EL (cell line): ENCODE measurements at places on chromosomes 1 and 21.
A peak's percentile ranks its signal among the peaks of the same experiment; 100 is the strongest.

GRCh38 chr1:10980094-10980577, 32.3 kb upstream of the TARDBP start:
- DNase-seq, result peak; percentile 84

GRCh38 chr21:44734026-44734745, 22.8 kb upstream of the TSPEAR start:
- DNase-seq, result no peak

GRCh38 chr1:24329331-24329730, 10.2 kb downstream of the GRHL3 start:
- no peak for DNase-seq

DNA sequence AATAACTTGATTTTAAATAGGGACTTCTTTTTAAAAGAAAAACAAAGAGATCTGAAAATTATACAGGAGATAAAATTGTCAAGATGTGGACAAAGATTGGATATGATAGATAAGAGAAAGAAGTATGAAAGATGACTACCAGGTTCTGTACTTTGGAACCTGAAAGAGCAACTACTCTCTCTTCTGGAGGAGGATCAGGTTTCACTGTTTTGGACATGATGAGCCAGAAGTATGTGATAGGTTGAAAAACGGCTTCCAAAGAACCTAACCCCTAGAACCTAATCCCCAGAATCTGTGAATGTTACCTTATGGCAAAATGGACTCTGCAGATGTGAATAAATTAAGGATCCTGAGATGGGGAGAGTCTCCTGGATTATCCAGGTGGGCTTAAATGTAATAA, 26.2 kb downstream of the RSBN1 start:
- no peak for DNase-seq

- DNase-seq, result peak; percentile 41
These were observed 64.1 kb downstream of the PLEKHA6 start for GRCh38 chr1:204295671-204296070.

DNA sequence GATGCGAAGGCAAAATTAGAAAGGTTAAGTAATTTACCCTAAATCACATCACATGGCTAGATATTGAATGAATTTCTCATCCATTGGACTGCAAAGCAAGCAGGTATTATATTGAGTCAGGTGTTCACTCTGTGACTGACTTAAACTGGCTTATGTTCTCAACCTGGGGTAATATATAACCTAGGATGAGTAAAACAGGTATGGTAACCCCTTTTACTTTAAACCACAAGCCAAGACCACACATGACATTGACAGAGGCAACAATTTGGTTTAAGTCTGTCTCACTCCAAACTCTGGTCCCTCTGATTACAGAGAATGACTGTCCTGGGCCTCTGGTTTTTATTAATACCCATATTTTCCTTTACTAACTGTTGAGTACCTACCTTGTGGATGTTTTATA, 33.3 kb downstream of the MAEL start:
- no peak for DNase-seq

GRCh38 chr1:4002061-4002521, 102.0 kb upstream of the C1orf174 start:
- DNase-seq, result no peak

- DNase-seq, result no peak
These were observed 24.6 kb downstream of the ST7L start for GRCh38 chr1:112594208-112594876.

GRCh38 chr1:98749152-98749756, 87.7 kb downstream of the SNX7 start:
- peak; percentile 18 for DNase-seq

GRCh38 chr1:107277022-107277421, 136.2 kb downstream of the NTNG1 start:
- DNase-seq, result peak; percentile 30

DNA sequence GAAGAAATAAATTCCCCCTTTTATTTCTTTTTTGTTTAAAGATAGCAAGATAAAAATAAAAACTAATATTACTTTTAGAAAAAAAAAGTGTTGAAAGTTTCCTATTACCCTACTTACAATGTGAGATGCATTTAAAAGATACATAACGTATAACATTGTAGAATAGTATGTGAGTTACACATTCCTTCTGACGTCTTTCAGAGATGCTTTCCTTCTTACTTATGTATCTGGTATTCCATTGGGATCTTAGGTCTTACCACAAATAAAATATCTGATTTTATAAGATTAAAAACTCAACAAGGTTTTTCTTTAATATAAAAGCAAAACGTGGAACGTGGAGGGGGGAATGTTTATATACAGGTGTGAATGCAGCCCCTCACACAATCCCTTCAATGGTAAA, 147.2 kb upstream of the ETS2 start:
- no peak for DNase-seq

DNA sequence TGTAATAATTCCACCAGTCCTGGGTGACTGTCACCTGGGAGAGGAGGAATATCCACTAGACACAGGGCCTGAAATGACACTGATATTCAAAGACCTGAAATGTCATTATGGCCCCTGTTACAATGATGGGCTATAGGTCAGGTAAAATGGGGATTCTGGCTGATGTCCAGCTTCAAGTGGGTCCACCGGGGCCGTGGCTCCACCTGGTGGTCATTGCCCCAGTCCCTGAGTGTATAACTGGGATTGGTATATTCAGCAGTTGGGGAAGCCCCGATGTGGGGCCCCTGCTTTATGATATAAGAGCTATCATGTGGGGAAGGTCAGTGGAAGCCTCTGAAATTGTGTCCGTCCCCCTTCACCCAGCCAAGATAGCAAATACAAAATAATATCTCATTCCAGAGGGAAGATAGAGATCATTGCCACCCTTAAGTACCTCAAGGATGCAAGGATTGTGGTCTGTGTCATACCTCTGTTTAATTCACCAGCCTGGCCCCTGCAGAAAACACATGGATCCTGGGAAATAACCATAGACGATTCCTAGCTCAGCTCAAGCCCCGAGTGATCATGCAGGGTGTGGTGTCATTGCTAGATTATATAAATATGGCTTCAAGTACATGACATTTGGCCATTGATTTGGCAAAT, 19.4 kb downstream of the PLEKHO1 start:
- DNase-seq, result peak; percentile 63

DNA sequence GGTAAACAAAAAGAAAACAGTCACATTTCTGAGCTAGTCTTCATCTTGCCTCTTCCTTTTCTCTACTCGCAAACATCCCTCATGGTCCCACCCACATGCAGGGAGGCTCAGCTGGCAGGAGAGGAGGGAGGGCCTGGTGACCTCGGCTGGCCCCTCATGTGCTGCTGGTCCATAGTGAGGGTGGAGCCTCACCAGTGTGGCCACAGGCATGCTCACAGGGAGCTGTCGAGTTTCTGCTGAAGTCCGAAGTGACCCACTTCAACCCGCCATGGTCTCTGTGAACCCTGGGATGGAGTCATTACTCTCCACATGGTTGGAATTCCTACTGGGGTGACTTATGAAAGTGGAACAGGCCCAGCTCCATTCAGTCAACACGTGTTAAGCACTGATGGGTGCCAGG, 253.4 kb downstream of the RHOU start:
- peak; percentile 36 for DNase-seq

- DNase-seq, result no peak
These were observed 68.7 kb downstream of the RGL1 start for GRCh38 chr1:183873642-183874041.

DNA sequence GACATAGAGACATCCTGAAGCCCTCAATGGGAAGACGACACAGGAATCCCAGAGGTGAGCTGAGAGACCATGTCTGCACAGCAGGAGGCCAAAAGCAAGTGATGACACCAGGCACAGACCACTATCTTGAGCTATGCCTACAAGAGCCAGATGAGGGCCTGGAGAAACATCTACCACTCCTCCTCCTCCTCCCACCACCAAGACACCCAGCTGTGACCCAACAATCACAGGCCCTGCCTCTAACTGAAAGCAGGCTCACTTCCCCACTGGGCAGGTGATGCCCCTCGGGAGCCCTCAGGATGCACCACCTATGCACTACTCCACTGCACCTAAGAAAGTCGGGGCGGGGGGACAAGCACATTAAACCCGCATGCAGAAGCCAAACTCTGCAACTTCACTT, 16.5 kb downstream of the TADA1 start:
- DNase-seq, result no peak

- DNase-seq, result no peak
These were observed 52.9 kb upstream of the RWDD3 start for GRCh38 chr1:95181096-95181495.

DNA sequence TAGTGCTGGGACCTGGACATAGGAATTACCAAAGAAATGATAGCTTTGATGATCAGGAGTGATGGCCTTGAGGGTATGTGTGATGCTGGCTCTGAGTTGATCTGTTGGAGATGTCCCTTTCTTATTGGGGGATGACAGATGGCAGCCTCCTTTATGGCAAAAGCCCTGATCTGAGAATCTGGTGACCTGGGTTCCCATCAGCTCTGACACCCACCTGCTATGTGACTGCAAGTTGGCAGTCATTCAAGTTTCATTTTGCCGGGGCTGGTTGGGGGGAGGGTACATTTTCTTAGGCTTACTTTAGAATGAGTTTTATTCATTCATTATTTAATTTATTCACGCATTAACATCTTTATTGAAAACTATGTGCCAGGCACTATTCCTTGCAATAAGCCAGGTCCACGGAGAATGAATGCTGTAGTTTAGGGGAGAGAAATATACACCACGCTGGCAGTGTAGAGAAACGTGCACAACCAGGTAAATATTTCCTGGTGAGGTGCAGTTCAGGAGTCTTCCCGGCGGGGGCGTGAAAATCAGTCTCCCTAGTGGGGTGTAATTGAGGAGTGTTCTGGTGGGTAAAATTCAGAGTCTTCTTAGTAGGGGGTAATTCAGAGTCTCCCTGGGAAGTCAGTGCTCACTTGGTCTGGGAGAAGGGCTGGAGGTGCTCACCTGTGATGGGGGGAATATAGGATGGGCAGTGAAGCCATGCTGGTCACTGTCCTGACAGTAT, 401.3 kb downstream of the CAMTA1 start:
- DNase-seq, result no peak

GRCh38 chr1:207870306-207871031, 40.5 kb downstream of the CD34 start:
- DNase-seq, result no peak

DNA sequence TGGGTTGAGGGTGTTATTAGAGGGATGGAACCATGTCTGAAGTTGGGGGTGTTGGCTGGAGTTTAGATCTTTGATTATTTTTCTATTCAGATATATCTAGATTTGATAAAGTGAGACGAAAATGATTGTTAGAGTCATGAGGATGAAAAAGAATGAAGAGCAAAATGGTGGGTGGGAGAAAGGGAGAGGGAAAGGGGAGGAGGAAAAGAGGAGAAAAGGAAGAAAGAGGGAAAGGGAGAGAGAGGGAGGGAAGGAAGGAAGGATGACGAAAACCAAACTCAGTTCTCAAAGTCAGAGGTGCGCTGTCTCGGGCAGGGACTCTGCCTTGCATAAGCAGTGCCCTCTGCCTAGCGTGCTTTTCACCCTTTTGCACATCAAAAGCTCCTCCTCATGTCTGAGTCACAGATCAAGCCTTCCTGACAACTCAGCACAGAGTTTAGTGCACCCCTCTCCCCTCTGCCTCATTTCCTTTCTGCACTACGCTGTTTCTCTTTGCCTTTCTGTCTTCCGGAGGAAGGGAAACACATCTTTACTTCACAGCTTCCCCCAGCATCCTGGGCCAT, 225.8 kb upstream of the PROX1 start:
- peak; percentile 1 for DNase-seq

DNA sequence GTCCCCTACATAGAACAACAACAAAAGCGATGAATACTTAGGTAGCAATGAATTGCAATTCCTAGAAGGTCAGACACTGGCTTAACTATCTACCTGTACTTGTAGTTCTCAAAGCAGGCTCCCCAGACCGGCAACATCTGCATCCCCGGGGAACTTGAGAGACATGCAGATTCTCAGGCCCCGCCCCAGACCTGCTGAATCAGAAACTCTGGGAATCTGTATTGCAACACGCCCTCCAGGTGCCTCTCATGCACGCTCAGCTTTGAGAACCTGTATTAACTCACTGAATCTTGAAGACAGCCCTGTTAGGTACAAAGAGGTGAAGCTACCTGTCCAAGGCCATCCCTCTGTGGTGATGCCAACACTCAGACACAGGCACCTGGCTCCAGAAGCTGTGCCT, 128.1 kb downstream of the KAZN start:
- DNase-seq, result no peak

GRCh38 chr1:211876851-211877590, 46.5 kb upstream of the LPGAT1 start:
- no peak for DNase-seq

DNA sequence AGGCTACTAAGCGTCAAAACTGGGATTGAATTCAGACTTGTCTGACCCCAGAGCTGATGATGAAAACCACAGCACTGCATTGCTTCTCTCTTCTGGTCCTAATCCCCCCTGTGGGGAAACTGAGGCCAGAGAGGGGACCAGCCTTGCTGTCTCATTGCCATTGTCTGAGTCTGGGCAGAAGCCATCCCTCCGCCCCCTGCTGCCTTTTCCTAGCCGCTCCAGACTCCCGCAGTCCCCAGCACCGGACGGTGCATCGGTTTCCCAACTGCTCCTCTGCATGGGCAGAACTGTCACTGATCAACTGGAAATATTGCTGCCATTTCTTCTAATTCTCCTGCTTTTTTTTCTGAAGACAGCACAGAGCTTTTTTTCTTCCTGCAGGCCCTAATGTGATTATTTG, 157.4 kb downstream of the ACTL8 start:
- DNase-seq, result no peak

DNA sequence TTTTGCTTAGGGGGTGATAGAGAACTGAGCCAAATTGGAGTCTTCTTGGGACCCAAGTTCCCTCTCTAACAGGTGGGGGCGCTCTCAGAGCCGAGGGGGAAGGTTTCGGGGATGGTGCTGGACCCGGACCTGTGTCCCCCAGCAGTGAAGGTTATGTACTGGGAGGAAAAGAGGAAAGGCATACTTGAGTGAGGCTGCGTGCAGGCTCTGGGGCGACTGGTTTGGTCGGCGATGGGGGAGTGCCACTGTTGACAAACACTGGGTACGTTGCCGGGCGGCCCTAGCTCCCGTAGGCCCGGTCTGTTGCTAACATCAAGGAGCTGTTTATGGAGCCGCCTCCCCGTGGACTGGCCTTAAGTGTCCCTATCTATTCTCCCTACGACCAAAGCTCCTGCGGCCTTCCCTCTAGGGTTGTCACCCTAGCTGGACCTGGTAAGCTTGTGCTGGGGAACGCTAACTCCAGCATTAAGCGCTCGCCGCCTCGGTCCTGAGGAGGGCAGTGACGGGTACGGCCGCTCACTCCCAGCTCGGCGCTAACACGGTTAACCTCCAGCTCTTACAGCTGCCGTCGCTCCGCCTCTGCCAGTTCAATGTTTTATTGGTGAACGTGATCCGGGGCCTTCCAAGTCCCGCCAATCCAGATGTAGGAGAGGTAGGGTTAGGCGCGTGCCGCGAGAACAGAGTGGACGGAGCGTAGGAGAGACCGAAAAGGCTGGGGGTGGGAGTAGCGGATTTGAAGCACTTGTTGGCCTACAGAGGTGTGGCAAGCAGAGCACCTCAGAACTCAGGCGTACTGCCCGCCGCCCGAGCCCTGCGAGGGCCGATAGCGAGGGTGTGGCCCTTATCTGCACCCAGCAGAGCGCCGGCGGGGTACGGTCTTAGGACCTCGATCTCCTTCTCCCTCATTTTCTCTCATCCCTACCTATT, at the start of gene PPOX:
PPOX (plus strand) TSS at position 685 of the 927 bp plus-strand sequence. CDS start 422 bp downstream, outside the sequence.
- DNase-seq, result peak; percentile 98
